ENCODE measurements at places on chromosomes 13 and 19.

DNA sequence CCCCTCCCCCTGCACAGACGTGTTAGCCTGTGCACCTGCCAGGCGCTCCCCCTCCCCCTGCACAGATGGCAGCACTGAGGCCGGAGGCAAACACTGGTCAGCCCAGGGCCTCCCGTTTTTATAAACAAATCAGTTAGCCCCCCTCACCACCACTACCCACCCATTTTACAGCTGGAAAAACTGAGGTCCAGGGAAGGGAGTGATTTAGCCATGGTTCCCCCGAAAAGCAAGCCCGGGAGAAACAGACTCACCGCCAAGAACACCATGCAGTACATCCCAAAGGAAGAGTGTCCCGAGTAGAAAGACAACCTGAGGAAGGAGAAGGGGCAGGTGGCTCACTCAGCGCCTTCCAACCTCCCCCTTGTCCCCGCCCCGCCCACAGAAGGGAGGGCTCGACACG, 8.7 kb downstream of the PLPP2 start:
- no peak for DNase-seq

- no peak for DNase-seq
These were observed 27.9 kb downstream of the PPP5C start for GRCh38 chr19:46374536-46375475.

GRCh38 chr13:42152495-42152894, 104.0 kb downstream of the DGKH start:
- DNase-seq, result no peak

DNA sequence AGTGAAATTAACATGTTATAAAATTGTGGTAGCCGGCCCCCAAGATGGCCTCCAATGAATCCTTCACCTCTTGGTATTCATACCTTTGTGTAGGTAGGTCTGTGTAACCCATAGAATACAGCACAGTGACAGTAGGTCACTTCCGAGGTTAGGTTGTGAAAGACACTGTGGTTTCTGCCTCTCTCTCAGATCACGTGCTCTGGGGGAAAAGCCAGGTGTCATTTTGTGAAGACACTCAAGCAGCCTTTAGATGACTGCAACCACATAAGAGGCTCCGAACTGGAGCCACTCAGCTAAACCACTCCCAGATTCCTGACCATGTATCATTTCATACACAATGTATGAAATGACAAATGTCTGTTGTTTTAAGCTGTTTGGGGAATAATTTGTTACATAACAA, 9.8 kb upstream of the USPL1 start:
- DNase-seq, result no peak

GRCh38 chr13:113540523-113540922, 44.0 kb upstream of the TFDP1 start:
- DNase-seq, result no peak

DNA sequence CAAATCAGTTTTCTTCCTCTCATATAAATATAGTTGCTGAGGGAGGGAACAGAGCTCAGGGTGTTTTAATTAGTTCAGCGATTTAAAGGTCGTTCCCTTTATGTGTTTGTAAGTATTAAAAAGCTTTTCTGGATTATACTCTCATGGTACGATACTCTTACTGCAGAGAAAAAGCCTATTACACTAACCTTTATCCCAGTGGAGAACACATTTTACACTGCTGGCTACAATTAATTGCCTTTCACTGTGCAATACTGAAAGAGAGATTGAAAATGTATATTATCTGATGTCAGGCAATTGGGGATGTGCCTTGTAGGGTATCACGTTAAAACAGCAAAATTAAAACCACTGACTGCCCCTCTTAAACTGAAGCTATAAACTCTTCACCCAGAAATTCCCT, 526.9 kb upstream of the SGCG start:
- no peak for DNase-seq

DNA sequence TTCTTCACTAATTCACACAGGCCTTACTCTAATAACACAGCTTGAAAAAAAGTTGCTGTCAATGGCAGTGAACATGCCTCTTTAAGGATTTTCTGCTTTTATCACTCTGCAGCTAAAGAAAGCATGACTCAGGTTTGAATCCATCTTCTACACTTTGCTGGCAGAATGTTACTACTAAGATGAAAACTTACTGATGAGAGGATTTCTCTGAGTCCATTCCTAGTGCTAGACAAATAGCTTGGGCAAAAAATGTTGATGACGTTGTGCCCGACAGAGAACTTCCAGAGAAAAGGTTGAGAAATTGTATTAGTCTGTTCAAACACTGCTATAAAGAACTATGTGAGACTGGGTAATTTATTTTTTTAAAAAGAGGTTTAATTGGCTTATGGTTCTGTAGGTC, 572.0 kb downstream of the IRS2 start:
- DNase-seq, result no peak

DNA sequence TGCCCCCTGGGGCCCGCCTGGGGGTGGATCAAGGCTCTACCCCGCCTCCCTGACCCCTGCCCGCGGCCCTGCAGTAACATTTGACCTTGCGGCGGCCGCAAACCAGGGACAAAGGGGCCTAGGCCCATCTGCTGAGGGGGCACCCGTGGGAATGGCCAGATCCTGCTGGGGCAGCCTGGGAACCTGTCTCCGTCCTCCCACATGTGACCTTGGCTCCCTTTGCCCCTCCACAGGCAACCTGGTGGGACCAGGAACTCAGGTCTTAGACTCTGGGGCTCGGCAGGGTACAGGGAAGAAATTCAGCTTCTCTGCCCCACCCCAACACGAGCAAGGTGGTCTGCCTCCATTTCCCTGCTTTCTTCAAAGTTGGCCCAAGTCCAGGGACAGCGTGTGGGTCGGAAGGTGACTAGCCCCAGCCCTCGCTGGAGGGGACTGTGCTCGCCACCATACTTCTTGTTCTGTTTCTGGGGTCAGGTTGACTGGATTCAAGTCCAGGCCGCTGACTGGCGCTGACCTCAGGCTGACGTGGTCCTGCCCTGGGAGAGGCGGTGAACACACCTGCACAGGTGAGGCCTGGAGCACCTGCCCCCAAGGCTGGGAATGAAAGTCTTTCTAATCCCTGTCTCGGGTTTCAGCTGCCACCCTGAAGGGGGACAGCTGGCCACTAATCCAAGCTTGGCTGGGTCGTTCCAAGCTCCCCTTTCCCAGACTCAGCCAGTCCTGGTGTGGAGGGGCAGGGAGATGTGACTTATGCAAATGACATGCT, 2.5 kb upstream of the NR2F6 start:
- DNase-seq, result no peak

- no peak for DNase-seq
These were observed 27.5 kb downstream of the ZNF507 start for GRCh38 chr19:32372726-32373517.

- DNase-seq, result no peak
These were observed 117.7 kb upstream of the CACNA1A start for GRCh38 chr19:13623716-13624710.

GRCh38 chr13:44692173-44692713, 116.1 kb upstream of the TSC22D1 start:
- no peak for DNase-seq

- peak; percentile 33 for DNase-seq
These were observed 9.2 kb upstream of the ZNF358 start for GRCh38 chr19:7506385-7507328.

DNA sequence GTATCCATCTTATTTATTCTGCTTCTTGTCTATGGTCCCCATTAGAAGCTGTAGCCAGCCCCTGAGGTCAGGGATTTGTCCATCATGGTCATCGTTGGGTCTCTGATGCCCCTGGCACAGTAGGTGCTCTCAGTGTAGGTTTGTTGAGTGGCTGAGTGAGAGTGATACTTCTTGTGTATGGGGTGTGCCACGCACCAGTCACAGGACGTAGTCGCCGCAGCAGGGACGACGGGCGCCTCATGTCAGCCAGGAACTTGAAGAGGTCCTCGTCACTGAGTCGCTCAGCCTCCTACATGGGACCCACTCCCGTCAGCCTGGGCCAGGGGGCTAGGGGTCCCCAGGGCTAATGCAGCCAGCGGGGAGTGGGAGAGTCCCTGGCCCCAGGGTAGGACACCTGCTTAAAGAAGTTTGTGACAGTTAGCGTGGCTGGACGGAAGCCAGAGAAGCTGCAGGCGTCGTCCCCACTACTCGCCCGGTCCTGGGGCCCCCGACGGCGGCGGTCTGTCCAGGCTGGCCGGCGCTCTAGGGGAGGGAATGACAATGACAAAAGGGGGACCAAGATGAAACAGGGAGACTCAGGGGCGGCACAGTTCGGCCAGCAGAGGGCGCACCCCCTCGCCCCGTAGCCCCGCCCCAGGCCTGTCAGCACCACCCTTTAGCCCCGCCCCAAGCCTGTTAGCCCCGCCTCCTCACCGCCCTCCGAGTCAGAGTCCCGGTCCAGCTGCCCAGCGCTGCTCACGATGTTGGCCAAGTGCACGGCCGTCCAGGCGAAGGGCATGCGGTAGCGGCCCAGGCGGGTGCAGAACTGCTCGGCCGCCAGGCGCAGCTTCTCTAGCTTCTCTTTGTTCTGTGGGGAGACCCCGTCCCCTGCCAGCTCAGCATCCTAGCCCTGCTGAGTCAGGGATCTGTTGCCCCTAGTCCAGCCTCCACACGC, 3.7 kb downstream of the ANGPTL8 start:
- peak; percentile 79 for DNase-seq

GRCh38 chr13:27194895-27195764, 23.5 kb upstream of the USP12 start:
- DNase-seq, result no peak

DNA sequence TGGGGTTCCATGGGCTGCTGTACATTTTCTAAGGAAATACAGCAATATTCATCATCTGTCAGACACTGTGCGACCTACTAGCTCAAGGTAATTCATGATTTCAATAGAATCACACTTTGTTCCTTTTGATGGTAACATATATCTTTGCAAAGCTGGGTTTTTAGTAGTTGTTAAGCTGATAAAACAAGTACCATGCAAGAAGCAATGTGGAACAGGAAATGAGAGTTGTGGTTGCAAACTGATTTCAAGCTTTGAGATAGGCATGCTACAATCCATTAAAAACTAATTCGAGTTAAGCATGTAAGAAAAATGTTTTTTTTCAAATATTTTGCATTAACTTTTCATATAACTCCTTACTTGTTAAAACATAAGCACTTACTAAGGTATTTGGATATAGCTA, 6.8 kb upstream of the MBNL2 start:
- DNase-seq, result no peak

- DNase-seq, result no peak
These were observed 62.7 kb upstream of the MYCBP2 start for GRCh38 chr13:77389625-77390000.

- DNase-seq, result no peak
These were observed 16.0 kb downstream of the SSC5D start for GRCh38 chr19:55504252-55504603.
